Immature natural killer cell (primary cell): ENCODE measurements at places on chromosomes 5 and 9.
A peak's percentile ranks its signal among the peaks of the same experiment; 100 is the strongest.

DNA sequence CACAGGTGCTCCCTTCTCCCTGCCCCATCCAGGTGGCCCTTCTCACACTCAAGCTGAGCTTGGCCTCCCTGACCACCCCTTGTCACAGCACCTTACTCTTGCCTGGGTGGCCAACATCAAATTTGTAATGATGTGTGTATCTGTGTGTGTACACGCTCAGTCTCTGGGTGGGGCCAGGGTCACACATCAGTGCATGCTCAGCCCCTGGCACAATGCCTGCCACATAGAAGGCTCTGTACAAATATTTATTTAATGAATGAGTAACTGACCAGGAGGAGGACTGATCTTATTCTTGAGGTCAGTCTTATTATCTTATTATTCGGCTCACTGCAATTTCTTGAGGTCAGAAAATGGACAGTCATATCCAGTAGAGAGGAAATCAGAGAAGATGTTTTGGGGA, 41.3 kb upstream of the HAND1 start:
- no peaks in the 10 kb centered on the region for H3K36me3 ChIP-seq
- peaks cover 10% of the 10 kb centered on the region for H3K27me3 ChIP-seq
- H3K4me1 ChIP-seq: peaks cover 4% of the 10 kb centered on the region
- DNase-seq: no peak
- H3K4me3 ChIP-seq: no peak overlapping the region

GRCh38 chr9:109584205-109584604, 86.1 kb upstream of the PTPN3 start:
- no peak overlapping the region for H3K27ac ChIP-seq
- no peaks in the 10 kb centered on the region for H3K27me3 ChIP-seq
- no peaks in the 10 kb centered on the region for H3K36me3 ChIP-seq
- H3K4me3 ChIP-seq: no peak overlapping the region
- no peaks in the 10 kb centered on the region for H3K4me1 ChIP-seq

- no peak for DNase-seq
- peaks cover 62% of the 10 kb centered on the region for H3K36me3 ChIP-seq
- peak overlapping the region; percentile 8 for H3K4me3 ChIP-seq
- peak overlapping the region; percentile 9 for H3K27ac ChIP-seq
- peaks cover 69% of the 10 kb centered on the region for H3K4me1 ChIP-seq
- H3K27me3 ChIP-seq: peaks cover 28% of the 10 kb centered on the region
Observed at GRCh38 chr5:172064358-172064757, 57.9 kb upstream of the FBXW11 start.

- no peak overlapping the region for H3K4me3 ChIP-seq
- H3K27me3 ChIP-seq: no peaks in the 10 kb centered on the region
- no peak for DNase-seq
- peaks cover 10% of the 10 kb centered on the region for H3K36me3 ChIP-seq
Observed at GRCh38 chr5:52920929-52921328, 68.2 kb upstream of the ITGA2 start.

DNA sequence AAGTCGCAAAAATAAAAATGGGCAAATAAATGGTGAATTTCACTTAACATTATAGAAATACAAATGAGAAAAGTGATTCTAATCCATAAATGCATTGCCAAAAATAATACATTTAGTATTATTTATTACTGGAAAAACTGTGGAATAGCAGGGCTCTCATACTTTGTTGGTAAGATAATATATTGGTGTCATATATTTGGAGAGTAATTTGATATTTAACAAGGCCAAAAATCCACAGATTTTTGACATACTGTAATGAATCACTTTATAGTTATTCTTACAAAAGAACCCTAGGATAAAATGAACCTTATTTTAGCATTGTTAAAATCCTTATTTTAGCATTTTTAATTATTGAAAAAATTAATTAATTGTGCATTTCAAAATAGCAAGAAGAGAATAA, 397.2 kb upstream of the DAB2 start:
- H3K4me3 ChIP-seq: no peak overlapping the region
- no peaks in the 10 kb centered on the region for H3K27me3 ChIP-seq

DNA sequence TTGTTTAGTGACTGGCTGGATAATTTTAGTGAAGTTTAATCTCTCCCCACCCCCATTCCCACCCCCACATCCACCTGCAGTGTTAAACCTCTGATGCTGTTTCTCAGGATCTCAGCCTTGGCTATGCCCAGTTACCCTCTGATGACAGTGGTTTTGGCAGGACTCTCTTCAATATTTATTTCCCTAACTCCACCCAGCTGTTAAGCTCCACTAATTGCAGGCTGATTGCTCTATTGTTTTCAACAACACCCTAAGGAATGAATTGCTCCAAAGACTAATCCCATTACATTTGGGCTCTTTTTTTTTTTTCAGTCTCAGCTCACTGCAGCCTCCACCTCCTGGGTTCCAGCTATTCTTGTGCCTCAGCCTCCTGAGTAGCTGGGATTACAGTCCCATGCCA, 46.3 kb downstream of the PHAX start:
- H3K36me3 ChIP-seq: peaks cover 10% of the 10 kb centered on the region
- no peak overlapping the region for H3K27ac ChIP-seq
- H3K4me1 ChIP-seq: no peaks in the 10 kb centered on the region
- no peaks in the 10 kb centered on the region for H3K27me3 ChIP-seq
- H3K4me3 ChIP-seq: no peak overlapping the region

DNA sequence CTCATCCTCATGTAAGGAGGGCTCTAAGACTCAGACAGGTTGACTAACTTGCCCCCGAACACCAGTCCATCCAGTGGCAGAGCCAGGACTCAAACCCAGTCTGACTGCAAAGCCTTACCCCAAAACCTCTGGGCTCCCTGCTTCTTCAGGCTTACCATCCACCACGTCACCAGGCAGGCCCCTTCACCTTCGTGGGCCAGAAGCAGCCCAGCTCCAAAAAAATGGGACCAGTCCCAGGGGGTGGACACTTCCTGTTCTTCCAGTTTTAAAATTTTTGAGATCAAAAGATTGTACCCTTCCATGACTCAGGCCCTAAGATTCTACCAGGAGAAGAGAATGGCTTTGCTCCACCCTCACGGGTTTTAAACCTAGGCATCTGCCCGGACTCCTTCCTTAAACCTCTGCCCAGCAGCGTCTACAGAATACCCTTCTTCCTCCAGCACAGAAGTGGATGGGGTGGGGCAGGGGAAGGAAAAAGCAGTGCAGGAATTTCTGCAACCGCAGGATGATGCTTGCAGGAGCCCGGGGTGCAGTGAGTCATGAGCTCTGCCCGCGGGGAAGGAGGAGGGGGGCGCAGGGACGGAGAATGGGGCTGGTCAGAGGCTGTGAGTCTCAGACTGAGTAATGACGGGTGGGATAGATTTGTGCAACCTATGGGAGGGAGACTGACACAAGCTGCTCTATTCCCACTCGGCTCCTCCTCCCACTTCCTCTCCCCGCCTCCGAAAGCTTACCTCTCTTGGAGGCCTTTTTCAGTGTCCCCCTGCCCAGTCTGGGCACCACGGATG, 50.4 kb upstream of the STXBP1 start:
- H3K27me3 ChIP-seq: peaks cover 1% of the 10 kb centered on the region
- peaks cover 21% of the 10 kb centered on the region for H3K4me1 ChIP-seq
- H3K4me3 ChIP-seq: no peak overlapping the region
- no peak for DNase-seq
- H3K36me3 ChIP-seq: no peaks in the 10 kb centered on the region

DNA sequence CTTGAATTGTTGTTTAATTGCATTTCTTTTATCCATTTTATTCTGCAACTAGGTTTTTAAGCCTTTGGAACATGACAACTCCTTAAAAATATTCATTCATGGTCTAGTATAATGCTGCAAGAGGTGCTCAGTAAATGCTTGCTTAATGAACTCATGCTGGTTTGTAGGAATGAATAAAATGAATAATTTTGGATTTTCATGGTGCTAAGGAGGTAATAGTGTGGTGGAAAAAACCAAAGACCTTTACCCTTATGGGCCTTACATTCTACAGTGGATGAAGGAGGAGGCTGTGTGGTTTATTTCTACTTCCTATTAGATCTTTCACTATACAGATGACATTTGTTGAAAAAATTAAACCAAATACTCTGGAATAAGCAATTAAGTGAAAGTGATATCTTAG, 43.4 kb downstream of the LRRTM2 start:
- H3K27me3 ChIP-seq: no peaks in the 10 kb centered on the region
- no peak overlapping the region for H3K4me3 ChIP-seq
- peaks cover 23% of the 10 kb centered on the region for H3K36me3 ChIP-seq
- peaks cover 2% of the 10 kb centered on the region for H3K4me1 ChIP-seq

DNA sequence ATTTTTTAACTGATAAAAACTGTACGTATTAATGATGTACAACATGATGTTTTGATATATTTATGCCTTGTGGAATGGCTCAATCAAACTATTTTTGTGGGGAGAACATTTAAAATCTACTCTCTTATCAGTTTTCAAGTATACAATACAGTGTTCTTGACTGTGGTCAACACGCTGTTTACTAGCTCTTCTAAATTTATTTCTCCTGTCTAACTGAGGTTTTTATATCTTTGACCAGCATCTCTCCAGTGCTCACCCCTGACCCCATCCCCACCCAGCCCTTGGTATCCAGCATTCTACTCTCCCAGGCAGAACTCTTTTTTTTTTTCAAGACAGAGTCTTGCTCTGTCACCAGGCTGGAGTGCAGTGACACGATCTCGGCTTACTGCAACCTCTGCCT, 169.6 kb upstream of the SNX2 start:
- no peak overlapping the region for H3K27ac ChIP-seq
- H3K27me3 ChIP-seq: no peaks in the 10 kb centered on the region
- H3K4me1 ChIP-seq: no peaks in the 10 kb centered on the region

DNA sequence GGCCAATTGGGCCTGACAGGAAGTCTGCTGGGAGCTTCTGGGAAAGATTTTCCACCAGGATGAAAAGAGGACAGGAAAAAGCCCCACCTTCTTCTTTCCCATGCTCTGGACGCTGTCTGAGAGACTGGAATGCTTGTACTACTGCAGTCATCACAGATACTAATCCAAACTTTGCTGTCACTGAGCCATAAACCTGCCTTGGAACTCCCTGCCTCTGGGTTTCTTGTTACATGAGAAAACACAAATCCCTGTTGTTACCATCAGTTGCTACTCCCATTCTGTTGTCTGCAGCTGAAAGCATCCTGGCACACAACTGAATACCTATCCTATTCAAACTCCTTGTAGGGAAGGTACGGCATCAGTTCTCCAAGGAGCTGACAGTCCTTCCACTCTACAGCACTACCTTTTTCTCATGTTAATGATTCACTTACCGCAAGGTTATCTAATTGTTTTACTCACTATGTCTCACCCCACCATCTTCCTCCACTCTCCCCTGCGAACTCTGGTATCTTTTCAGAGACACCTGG, 167.5 kb downstream of the CDK5RAP2 start:
- no peak overlapping the region for H3K27ac ChIP-seq
- no peak overlapping the region for H3K4me3 ChIP-seq
- H3K27me3 ChIP-seq: no peaks in the 10 kb centered on the region
- H3K36me3 ChIP-seq: peaks cover 32% of the 10 kb centered on the region
- no peaks in the 10 kb centered on the region for H3K4me1 ChIP-seq
- DNase-seq: no peak

- H3K4me1 ChIP-seq: peaks cover 61% of the 10 kb centered on the region
- H3K4me3 ChIP-seq: peak overlapping the region; percentile 21
- peaks cover 1% of the 10 kb centered on the region for H3K27me3 ChIP-seq
- no peaks in the 10 kb centered on the region for H3K36me3 ChIP-seq
- H3K27ac ChIP-seq: no peak overlapping the region
- DNase-seq: peak; percentile 25
Observed at GRCh38 chr5:52709167-52709925, 78.4 kb upstream of the ITGA1 start.

- no peak for DNase-seq
- H3K4me3 ChIP-seq: no peak overlapping the region
- no peak overlapping the region for H3K27ac ChIP-seq
- no peaks in the 10 kb centered on the region for H3K36me3 ChIP-seq
- no peaks in the 10 kb centered on the region for H3K4me1 ChIP-seq
Observed at GRCh38 chr5:173653822-173654523, 37.5 kb upstream of the BOD1 start.

GRCh38 chr5:108521011-108521700, 139.3 kb upstream of the FBXL17 start:
- H3K36me3 ChIP-seq: no peaks in the 10 kb centered on the region
- no peak for DNase-seq
- H3K4me3 ChIP-seq: no peak overlapping the region
- H3K27ac ChIP-seq: no peak overlapping the region

GRCh38 chr9:125189361-125190289, at the start of gene PPP6C:
PPP6C (minus strand) TSS chr9:125189803; CDS start chr9:125189718, 85 bp downstream.
- H3K36me3 ChIP-seq: no peaks in the 10 kb centered on the region
- H3K4me1 ChIP-seq: peaks cover 36% of the 10 kb centered on the region
- H3K27ac ChIP-seq: peak within 1 kb of the TSS; percentile 89
- peak; percentile 96 for DNase-seq
- H3K27me3 ChIP-seq: peaks cover 2% of the 10 kb centered on the region
- peak within 1 kb of the TSS; percentile 92 for H3K4me3 ChIP-seq

- no peaks in the 10 kb centered on the region for H3K36me3 ChIP-seq
- peak overlapping the region; percentile 97 for H3K4me3 ChIP-seq
- peak; percentile 66 for DNase-seq
- peaks cover 7% of the 10 kb centered on the region for H3K27me3 ChIP-seq
- H3K27ac ChIP-seq: peak overlapping the region; percentile 90
- peaks cover 31% of the 10 kb centered on the region for H3K4me1 ChIP-seq
Observed at GRCh38 chr9:123338710-123339665, 17.0 kb upstream of the CRB2 start.

- no peaks in the 10 kb centered on the region for H3K27me3 ChIP-seq
- no peak overlapping the region for H3K27ac ChIP-seq
- DNase-seq: no peak
- H3K4me1 ChIP-seq: no peaks in the 10 kb centered on the region
Observed at GRCh38 chr5:85938201-85938600, 679.5 kb upstream of the COX7C start.

DNA sequence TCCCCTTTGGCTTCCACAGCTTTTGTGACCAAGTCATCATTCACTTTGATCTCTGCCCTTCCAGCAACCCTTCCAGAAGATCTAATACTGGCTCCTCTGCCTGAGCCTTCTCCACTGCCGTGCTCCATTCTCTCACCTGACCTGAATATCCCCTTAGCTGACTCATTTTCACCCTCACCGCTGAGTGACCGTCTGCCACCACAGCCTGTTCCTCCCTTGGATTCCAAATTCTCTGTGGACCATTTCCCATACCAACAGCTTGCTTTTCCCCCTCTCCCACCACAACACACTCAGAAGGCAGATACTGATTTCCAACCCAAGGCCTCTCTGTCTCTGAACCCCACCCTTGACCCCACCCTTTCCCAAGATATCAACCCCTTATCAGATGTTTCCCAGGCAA, 20.5 kb upstream of the SPATA31D1 start:
- H3K4me3 ChIP-seq: no peak overlapping the region
- DNase-seq: no peak
- H3K4me1 ChIP-seq: no peaks in the 10 kb centered on the region
- H3K36me3 ChIP-seq: no peaks in the 10 kb centered on the region

DNA sequence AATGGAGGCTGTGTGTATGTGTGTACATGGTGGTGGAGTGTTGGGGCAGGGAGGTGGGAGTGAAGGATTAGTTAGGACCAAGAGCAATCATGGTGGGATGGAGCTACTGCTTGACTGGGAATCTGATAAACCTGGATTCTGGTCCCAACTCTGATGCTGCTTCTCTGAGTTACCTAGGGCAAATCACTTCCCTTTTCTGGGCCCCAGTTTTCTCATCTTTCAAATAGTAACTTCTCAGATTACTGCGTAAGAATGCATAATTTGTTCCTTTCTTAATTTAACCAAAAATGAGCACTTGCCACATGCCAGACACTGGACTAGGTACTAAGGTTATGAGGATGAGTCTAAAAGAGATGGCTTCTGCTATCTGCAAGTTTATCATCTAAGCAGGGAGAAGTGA, 20.8 kb upstream of the ANXA6 start:
- H3K4me3 ChIP-seq: no peak overlapping the region
- H3K4me1 ChIP-seq: peaks cover 8% of the 10 kb centered on the region
- DNase-seq: no peak
- peak overlapping the region; percentile 68 for H3K27ac ChIP-seq
- peaks cover 8% of the 10 kb centered on the region for H3K36me3 ChIP-seq
